DMS153 (cell line): ENCODE measurements at places on chromosomes 1 and 21.

- no peak for DNase-seq
Observed at GRCh38 chr21:25759573-25759972, 24.8 kb downstream of the GABPA start.

- DNase-seq: no peak
Observed at GRCh38 chr21:27580276-27580675, 613.4 kb upstream of the ADAMTS5 start.

DNA sequence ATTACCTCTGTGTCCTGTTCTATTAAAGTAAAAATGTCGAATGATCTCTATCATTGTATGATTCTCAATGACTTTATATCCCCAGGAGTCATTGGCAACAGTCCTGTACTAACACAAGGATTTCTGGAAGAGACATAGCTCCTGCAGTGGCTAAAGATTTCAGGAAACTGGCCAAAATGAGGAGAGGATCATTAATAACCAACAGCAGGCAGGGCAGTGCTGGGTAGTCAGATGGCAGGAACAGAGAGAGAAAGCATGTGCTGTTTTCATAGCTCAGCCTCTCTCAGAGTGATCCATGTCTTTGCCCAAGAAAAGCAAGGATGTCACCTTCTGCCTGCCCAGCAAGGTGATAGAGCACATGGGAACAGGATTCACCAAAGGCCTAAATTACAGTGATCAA, 604.7 kb upstream of the PLXNA2 start:
- DNase-seq: no peak

GRCh38 chr1:42700006-42700405, 17.8 kb downstream of the YBX1 start:
- DNase-seq: no peak

DNA sequence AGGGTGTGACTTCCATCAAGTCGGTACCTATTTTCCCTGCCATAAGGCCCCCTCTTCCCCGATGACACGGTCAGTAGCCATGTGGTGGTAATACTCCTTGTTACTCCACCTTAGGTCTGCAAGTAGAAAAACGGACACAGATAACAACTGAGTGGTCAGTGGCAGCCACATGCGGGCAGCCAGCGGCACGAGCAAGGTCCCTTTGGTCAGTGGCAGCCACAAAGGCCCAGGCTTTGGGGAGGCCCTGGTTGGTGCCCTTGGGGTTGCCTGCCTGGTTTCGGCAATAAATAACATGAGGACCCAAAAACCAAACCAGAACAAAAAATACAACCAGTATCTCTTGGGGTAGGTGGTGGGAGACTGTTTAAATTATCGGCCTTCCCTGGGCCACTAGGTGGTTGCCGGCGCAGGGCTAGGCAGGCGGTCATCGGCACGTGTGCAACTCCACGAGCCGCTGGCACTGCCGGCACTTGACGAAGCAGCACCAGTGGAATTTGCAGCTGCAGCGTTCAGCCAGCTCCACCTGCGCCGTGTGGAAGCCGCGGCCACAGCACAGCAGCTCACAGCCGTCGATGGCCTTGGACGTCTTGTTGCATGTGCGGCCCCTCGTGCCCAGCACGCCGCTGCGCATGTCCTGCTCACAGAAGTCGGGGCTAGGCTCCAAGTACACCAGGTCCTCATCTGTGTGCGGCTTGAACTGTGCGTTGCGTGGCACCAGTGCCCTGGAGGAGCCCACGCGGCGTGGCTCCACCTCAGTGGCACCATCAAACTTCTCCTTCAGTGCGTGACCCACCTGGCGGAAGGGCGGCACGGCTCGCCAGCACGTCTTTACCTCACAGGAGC, 23.1 kb downstream of the WNT4 start:
- DNase-seq: no peak

DNA sequence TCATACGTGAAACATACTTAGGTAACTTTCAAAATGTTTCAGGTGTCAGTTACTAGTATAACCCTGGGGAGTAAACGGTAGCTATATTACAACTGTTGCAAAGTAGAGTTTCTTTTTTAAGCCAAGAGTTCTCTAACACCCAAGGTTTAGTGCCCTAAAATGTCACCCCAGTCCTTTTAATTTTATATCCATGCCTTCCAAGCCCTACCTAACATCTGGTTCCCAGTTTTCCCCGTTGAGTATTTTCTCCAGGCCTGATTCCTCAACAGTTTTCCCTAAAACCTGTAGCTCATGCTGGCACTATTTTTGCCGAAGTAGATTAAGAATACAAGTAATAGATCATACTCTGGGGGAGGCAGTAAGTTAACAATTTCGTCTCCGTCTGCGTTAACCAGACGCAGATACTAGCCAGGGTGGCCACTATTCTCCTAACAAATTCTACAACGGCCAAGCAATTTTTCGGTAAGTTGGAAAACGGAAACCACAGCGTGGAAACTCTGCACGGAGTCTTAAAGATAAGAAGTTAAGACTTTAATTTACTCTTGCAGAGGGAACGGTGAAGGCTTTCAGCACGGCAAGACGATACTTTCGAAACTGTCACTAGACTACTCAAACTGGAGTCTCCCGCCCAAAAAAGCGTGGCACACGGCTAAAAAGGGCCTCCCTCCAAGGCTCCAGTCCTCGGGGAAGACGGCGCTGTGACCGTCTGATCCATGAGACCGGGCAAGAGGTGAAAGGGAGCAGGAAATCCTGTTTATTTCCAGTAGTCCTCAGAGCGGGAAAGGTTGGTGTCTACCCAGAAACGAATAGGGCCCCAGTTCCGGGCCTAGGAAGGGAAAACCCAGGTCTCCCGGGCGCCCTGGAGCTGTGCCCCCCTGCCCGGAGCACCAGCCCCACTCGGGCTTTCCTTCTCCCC, 945 bp downstream of the SRSF4 start:
- no peak for DNase-seq

GRCh38 chr1:223332997-223333396, 31.0 kb downstream of the SUSD4 start:
- no peak for DNase-seq

DNA sequence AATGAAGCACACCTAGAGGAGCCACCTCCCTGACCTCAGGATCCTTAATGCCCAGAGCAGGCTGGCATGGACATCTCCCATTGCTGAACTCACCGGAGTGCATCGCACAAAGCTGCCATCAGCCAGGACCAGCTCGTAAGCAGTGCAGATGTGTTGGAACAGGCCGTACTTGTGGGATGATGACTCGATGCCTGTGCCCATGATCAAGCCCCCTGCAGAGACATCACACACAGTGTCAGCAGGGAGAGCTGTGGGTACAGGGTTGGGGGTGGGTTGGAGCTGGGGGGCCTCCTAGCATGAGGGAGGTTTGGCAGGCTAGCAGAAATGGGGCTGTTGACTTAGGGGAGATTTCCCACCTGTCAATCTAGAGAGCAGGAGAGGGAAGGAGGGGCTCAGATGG, 12.0 kb downstream of the DHCR24 start:
- DNase-seq: no peak

- no peak for DNase-seq
Observed at GRCh38 chr1:56877973-56878372, 23.4 kb downstream of the C8A start.

DNA sequence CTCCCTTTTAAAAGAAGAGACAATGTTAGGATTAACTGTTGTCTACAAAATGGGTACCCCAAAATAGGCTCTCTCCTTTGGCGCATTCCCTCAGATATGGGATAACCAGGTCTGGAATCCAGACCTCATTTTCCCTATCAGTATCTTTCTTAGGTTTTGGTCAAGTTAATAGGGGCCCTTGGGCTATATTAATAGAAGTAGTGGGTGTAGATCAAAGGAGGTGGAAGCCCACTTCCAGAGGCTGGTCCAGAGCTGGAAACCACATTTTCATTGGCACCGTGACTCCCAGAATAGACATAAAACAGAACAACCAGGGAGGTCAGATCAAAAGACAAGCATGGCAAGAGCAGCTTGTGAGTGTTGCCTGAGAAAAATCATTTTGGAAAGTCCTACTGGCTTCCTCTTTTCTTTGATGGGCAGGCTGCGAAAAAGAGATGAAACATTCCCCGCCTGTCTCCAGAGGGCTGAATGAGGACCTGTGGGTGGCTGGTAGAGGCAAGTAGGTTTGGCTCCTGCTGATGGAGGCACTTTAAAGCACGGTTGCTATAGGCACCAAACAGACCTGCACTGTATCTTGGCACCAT, 25.8 kb upstream of the KIF21B start:
- no peak for DNase-seq

DNA sequence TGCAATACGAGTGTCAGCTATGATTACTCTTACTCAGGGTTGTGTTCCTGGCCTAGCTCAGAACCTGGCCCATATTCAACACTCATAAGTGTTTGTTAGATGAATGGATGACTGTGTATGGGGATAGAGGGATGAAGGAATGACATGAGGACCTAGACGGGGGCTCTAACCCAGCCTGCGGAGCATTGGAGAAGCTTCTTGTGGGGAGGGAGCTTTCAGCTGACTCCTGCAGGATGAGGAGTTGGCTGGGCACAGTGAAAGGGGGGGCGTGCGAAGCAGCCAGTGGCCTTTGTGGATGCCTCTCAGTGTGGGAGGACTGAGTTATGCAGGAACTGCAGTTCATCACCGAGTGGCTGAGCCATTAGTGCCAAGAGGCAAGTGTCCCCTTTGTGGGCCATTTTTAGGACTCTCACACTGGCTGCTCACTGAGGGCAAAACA, 1.2 kb upstream of the EXTL1 start:
- DNase-seq: no peak

DNA sequence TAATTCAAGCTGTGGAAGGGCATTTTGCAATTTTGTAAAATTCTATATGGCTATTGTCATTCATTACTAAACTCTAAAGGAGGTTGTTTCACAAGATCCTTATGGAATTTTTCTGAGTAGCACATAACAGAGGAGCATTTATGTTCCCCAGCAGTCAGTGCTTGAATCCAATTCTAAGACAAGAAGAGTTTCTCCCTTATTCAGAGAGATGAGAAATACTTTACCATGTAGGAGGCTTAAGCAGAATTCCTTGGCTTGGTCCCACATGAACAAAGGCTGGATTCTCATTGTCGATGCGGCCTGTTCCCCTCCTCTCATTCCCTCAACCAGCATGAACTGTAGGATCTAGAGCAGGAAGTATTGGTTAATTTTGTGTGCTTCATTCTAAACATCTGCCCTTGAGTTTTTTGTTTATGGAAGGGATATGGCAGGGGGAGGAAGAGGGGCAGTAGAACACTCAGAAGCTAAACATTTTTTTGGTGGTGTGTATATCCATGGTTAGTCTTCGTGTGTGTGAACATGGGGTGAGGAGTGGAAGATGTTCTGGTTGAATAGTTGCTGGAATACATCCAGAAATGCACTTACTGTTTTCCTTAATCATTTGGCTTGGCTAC, 74.3 kb downstream of the LAMC1 start:
- peak; percentile 35 for DNase-seq

DNA sequence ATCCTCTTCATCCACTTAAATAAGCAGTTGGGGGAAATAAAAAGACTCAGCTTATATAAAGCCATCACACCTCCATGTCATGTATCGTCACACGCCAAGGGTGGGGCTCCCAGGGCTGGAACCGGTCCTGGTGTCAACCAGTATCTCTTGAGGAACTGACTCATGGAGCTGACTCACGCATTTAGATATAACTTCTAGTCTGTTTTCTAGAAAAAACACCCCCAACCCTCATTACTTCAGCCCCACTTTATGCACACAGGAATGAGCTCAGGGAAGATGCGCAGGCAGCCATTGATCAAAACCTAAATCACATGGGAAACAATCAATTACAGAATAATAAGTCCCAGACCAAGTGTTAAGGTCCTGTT, 6.9 kb upstream of the IL22RA1 start:
- DNase-seq: no peak

DNA sequence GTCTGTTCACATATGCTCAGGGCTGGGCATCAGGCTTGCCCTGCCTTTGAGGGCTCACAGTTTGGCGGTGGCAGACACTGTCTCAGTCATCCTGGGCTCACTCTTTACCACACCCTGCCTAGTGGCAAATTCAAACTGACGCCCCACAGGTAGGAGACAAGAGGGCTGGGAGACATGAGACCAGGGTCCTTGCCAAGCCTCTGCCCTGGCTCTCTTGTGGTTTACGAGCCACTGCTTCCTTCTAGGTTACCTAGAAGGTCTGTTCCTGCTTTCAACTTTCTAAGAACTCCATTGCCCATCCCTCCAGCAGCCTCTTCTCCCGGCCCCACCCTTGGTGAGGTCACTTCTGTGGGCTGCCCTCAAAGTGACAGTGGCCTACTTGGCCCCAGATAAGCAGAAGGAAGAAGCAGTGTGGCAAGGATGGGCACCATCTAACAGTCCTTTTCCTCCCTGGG, 10.5 kb downstream of the KIF21B start:
- no peak for DNase-seq

GRCh38 chr1:160346463-160346862, 3.3 kb downstream of the NCSTN start:
- no peak for DNase-seq

DNA sequence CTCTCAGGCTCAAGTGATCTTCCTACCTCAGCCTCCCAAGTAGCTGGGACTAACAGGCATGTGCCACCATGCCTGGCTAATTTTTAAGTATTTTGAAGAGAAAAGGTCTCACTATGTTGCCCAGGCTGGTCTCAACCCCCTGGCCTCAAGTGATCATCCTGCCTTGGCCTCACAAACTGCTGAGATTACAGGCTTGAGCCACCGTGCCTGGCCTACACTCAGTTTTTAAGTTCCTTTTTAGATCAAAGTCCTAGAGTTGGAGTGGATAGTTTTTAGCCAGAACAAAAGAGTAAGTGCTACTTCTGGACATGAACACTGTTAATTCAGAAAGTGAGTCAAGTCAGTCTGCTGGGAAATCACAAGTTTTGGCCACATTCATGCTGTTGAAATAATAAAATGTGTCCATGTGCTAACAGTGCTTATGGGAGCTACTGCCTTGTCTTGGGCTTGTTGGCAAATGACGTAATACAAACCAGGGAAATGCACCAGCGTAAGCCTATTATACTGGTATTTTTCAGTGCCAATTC, 84.2 kb downstream of the NDUFS5 start:
- no peak for DNase-seq

- DNase-seq: no peak
Observed at GRCh38 chr1:169127305-169127704, 20.8 kb downstream of the ATP1B1 start.

DNA sequence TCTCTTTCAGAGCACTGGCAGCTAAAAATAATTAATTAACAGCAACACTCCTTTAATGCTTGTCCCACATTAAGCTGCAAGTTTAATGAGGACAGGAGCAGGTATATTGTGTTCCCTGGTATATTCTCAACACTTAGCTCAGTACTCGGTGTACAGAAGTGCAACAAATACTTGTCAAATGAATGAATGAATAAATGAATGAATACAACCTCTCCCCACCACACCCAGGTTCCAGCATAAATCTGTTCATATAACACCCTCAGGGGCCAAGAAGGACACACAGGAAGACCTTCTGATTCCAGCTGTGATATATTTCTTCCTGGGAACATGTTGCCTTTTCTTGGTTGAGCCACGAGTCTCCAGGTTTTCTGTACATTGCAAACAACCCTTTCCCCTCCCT, 38.1 kb upstream of the RD3 start:
- no peak for DNase-seq

- no peak for DNase-seq
Observed at GRCh38 chr1:202131956-202132821, 9.5 kb downstream of the GPR37L1 start.
